ENCODE measurements at places on chromosomes 13 and 19. TPM values are rescaled to one million over a fixed set of nuclear protein-coding genes. Genes with fewer than 3 reads are reported as not detected.

PGLYRP1 gene
- 2.1 TPM for total RNA-seq

DNA sequence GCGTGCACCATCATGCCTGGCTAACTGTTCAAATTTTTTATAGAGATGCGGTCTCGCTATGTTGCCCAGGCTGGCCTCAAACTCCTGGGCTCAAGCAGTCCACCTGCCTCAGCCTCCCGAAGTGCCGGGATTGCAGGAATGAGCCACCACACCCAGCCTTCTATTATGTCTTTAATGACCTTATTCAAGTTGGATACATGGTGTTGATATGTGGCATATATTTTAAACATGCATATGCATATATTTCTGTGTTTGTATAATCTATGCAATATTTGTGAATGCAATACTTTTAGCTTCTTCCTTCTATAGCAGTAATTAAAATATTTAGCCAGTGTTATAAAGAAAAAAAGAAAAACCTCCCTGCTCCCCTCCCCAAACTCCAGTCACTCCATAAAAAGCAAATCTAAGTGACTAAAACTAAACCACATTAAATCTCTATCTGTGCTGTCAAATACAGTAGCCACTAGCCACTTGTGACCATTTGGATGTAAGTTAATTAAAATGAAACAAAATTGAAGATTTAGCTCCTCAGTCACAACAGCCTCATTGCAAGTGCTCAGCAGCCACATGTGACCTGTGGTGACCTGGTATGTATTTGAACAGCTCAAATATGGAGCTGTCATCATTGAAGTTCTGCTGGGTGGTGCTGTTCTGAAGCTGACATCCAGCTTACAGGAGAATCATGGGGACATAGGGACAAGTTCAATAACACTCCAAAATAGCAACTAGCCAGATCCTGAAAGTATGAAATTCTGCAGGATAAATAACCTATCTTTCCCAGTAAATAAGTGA lies 27.4 kb downstream of the FCGBP start:
- no peak for DNase-seq

DNA sequence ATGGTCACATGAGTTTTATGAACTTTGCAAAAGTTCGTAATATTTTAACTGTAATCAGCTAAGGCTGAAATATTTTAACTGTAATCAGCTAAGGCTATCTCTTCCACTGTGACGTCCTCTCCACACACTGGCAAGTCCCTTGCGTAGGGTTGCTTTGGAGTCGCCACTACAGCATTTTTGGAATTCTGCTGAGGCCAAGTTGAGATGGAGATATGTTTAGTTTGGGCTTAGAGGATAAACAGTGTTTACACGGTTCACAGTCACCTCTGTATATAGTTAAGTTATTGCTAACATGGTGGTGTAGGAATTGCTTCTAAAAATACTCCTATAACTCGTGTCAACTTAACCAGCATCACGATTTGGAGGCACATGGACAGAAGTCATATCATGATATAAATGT lies 143.6 kb upstream of the SERP2 start:
- DNase-seq, result no peak

CGB3 gene
- not detected for total RNA-seq

- DNase-seq, result no peak
These were observed 25.3 kb downstream of the UQCRFS1 start for GRCh38 chr19:29187676-29188075.
